Glutamatergic neuron (in vitro differentiated cells): ENCODE measurements at places on chromosomes 2 and 18.

GRCh38 chr2:219073413-219074129, 12.8 kb upstream of the IHH start:
- peak; percentile 52 for DNase-seq

DNA sequence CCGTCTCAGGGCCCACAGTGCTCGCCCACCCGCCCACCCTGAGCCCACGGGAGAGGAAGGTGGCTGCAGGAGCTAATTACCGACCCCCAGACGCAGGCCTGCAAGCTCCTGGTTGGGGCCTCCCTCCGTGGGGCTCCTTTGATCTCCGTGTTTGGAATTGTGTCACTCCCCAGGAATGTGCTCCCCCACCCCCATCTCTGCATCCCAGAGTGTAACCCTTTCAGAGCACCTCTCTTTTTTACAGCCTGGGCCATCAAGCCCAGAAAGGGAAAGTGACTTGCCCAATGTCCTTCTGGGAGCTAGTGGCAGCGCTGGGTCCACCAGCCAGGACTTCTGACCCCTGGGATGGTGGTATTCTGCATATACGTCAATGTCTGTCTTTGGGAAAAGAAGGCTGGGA, 335.1 kb downstream of the CYRIA start:
- DNase-seq, result no peak

- no peak for DNase-seq
These were observed 894.1 kb downstream of the SLC4A3 start for GRCh38 chr2:220521551-220521950.

DNA sequence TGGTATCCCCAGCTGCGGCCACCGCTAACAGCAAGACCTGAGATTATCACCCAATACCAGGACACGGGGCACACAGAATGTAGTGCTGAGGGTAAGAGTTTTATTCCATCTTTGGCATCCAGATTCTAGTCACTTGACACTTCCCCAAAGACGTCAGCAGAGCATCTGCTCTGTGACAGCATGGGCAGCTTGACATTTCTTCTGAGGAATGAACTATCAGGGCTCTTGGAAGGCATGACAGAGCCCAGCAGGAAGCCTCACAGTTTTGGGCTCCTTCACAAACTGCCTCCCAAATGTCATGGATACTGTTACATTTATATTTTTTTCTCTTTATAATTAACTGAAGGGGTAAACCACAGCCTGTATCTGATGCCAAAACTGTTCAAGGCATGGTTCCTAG, 1010.7 kb downstream of the TDRD15 start:
- no peak for DNase-seq

DNA sequence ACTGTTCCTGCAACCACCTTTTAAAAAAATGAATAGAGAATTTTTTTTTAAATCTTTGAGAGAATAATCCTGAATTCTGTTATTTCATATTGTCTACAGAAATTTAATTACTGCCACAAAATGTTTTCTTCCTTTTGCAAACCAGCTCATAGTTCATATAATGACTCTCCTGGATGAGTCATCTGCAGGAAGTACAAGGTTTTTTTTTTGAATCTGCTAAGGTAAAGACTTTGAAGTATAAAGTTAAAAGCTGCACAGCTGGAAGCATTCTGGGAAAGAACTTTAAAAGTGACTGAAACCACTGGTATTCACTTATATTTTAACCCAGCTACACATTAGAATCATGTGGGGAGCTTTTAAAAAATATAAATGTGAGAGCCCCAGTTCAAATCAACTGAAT, 25.4 kb downstream of the SESTD1 start:
- DNase-seq, result no peak

DNA sequence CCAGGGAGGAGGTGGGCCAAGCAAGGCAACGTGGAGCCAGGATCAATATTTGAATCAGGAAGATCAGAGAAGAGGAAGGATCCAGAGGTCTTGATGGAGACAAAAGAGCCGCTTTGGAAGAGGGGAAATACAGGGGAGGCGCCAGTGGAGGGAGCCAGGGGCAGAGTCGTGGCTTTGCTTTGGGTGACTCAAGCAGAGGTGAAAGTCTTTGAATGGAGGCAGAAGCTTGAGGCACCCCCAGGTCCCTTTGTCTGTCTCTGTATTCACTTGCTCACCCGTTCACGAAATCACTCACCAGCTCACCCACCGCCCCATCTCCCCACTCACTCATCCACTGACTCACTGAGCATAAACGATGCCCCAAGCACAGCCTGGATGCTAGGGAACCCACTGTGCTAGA, 134.1 kb downstream of the ACOXL start:
- DNase-seq, result no peak

DNA sequence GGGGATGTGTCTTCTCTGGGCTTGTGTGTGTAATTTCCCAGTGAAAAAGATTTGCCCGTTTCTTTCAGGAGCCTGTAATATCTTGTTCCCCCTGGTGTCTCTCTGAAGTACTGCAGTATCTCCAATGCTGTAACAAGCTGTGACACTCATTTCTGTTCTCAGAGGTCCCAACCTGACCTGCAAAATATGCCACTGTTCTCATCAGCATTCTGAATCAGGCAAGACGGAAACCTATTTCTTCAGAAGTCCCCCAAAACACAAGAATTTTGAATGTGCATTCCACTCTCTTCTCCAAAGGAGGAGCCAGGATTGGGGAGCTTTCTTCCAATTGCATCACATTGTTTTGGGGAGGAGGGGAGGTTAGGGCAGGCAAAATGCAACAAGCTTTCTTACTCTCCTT, 77.0 kb upstream of the CNGA3 start:
- DNase-seq, result no peak

- no peak for DNase-seq
These were observed 193.1 kb downstream of the RIT2 start for GRCh38 chr18:42922363-42922762.

- no peak for DNase-seq
These were observed 115.7 kb downstream of the FAM168B start for GRCh38 chr2:130977461-130978050.

DNA sequence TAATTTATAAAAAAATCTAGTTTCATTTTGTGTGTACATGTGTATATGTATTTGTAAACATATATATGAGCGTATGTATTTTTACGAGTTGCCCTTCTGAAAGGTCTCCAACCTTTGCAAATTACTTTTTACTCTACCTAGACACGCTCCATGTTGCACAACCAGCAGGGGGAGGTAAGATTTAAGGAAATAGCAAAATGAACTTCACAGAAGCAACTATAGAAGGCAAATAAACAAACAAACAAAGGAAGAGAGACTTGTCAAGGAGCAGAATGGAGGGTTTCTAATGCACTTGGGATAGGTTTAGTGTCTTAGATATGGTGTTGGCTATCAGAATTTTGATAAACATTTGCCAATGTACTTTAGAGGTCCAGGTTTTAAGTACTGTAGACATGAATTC, 820.5 kb upstream of the POU3F3 start:
- no peak for DNase-seq
